Esophagus muscularis mucosa (tissue), 4 donors: ENCODE measurements at places on chromosomes 16 and 17. TPM values are rescaled to one million over a fixed set of nuclear protein-coding genes. Genes with fewer than 3 reads are reported as not detected.

SCNN1G gene
- not detected for total RNA-seq

PRSS8 gene
- total RNA-seq: 0.34 TPM

DNA sequence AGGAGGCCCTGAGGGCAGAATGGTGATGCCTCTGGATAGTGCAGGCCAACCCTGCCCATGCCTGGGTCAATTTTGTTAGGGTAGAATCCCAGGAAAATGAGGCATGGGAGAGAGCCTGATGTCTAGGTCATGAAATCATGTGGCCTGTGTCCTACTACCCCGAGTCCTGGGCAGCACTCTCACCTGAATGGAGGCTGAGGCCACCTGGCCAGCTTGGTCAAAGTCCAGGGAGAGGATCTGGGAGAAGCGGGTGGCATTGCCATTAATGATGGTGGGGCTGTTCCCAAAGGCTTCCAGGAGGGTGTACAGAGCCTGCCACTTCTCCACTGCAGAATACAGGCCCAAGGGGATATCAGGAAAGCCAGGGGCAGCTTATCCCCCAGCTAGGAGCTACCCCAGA lies 59.8 kb downstream of the MYO18A start:
- DNase-seq: no peak

DNA sequence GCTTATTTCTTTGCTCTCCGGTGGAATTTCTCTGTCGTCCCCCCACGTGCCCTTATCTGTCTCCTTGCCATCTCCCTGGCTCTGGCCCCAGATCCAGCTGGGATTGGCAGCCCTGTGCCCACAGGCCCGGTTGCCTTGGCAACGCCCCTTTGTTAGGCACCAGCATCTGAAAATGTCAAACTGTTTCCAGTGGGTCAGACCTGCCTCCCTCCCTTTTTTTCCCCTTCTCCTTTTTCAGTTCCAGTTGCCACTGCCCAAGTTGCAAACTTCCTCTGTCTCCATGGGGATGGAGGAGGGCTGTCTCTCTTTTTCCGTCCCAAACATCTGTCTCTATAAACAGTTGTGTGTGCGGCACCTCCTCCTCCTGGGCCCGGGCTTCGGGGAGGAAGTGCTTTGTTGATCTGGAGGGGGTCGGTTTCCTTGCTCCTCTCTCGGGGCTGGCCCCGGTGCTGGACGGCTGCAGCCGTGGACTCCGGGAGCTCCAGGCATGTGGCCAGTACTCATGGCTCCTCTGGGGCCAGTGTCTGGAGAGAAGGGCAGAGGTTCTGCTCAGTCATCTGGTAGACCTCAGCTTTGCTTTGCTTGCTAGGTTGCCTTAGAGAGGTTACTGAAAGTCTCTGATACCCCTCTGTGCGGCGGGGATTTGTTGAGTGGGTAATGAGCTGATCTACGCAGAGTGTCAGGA lies 35.3 kb downstream of the SOCS3 start:
- peak; percentile 97 for DNase-seq

GRCh38 chr16:61323456-61323855 lies 712.8 kb downstream of the CDH8 start:
- no peak for DNase-seq

DNA sequence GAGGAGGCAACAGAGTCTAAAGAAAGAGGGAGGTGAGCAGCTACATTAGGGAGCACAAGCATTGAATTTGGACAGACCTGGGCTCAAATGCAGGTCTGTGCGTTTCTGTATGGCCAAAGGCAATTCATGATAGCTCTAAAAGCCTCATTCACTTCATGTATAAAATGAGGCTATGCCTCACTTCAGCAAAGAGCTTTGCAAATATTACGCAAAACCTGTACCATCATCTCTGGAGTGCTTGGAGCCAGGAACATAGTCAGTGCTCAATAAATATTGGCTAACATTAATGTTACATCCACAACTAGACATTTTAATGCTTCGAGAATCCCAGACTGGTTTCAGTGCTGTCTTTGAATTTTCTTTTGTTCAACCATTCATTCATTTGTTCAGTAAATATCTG lies 254.7 kb upstream of the CDH11 start:
- DNase-seq: no peak

GRCh38 chr17:79529661-79530081 lies 81.2 kb downstream of the RBFOX3 start:
- DNase-seq: no peak

GRCh38 chr16:27867122-27868110 lies 196.1 kb downstream of the GSG1L start:
- DNase-seq: no peak
